ENCODE measurements at places on chromosomes 6 and 20.

DNA sequence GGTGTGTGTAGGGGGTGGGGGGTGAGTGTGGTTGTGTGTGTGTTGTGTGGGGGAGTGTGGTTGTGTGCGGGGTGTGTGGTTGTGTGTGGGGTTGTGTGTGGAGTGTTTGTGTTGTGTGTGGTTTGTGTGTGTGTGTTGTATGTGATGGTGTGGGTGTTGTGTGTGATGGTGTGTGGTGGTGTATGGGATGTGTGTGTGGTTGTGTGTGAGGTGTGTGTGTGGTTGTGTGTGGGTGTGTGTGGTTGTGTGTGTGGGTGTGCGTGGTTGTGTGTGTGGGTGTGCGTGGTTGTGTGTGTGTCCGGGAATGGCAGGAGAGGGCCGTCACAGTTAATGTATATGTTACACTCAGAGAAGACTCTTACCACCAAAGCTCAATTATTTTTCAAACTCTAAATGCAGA, 79.8 kb downstream of the TBXT start:
- DNase-seq = no peak

- DNase-seq = no peak
These were observed 113.6 kb upstream of the ID4 start for GRCh38 chr6:19723545-19723944.

DNA sequence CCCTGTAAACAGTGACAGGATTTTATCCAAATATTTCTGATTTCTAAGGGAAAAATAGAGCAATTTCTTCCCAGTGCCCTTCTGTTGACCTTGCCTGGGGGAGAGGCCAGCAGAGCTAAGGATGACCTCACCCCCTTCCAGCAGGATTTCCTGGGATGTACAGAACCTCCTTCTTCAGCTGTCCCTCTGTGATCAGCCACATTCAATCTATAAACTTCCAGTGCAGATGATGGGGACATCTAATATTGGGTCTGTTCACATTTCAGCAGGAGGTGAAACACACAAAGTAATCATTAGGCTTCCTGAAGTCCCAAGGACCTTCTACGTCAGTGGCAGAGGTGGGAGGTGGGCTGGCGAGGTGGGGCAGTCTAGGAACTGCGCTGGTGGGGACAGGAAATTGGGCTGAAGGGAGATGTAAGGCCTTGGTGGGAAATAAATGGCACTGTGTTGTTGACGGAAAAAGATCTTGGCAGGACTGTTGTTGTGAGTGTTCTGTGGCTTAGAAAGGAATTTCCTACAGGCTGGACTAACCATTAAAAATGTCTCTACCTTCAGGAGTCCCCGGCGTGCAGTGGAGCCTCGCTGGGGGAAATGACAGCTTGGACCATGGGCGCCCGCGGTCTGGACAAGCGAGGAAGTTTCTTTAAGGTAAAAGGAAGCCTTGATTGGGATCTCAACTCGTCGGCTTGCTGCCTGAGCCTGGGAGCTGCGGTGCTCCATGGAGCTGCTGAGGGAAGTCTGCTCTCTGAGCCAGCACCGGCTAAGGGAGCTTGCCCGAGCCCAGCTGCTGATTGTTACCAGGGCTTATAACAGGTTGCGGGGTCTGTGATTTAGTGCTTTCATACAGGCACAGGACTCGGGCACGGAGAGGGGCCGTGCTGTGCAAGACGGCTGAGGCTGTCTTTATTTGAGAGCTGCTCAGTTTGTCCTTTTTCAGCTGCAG, 127.9 kb upstream of the NAA20 start:
- peak; percentile 64 for DNase-seq

- DNase-seq = no peak
These were observed 2.2 kb downstream of the ADISSP start for GRCh38 chr20:3765171-3765882.

DNA sequence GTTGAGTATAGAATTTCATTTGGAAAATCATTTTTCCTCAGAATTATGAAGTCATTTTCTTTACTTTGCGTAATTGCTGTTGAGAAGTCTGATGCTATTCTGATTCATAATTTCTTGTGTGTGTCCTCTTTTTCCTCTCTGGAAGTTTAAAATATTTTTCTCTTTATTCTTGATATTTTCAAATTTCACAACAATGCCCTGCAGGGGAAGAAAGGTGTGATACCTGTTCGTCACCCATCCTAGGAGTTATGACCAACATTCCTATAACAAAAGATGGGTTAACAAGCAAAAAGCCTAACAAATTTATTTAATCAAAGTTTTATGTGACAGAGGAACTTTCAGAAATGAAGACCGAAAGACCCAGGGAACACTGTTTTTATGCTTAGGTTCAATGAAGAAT, 171.5 kb upstream of the AKIRIN2 start:
- DNase-seq = no peak

DNA sequence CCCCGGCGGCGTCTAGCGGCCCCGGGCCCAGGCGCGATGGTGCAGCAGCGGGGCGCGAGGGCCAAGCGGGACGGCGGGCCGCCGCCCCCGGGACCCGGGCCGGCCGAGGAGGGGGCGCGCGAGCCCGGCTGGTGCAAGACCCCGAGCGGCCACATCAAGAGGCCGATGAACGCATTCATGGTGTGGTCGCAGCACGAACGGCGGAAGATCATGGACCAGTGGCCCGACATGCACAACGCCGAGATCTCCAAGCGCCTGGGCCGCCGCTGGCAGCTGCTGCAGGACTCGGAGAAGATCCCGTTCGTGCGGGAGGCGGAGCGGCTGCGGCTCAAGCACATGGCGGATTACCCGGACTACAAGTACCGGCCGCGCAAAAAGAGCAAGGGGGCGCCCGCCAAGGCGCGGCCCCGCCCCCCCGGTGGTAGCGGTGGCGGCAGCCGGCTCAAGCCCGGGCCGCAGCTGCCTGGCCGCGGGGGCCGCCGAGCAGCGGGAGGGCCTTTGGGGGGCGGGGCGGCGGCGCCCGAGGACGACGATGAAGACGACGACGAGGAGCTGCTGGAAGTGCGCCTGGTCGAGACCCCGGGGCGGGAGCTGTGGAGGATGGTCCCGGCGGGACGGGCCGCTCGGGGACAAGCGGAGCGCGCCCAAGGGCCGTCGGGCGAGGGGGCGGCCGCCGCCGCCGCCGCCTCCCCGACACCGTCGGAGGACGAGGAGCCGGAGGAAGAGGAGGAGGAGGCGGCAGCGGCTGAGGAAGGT, 715 bp downstream of the SOX12 start:
- peak; percentile 70 for DNase-seq

- DNase-seq = no peak
These were observed 104.0 kb downstream of the ARHGAP18 start for GRCh38 chr6:129605967-129606366.

DNA sequence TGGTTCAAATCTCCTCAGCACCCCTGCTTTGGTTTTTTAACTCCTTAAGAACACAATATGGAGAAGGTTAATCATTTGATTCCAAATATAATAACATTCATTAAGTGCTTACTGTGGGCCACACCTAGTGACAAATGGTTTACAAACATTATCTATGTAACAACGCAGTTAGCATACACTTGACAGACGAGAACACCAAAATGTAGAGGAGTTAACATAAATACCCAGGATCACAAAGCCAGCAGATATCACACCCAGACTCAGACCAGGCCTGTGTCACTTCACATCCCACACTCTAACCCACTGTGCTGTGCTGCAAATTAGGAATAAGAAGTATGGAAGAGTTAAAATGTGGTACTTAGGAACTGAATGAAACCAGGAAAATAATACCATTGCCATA, 82.9 kb downstream of the AGPAT4 start:
- DNase-seq = no peak

GRCh38 chr6:125219361-125219895, 65.9 kb downstream of the TPD52L1 start:
- DNase-seq = no peak

GRCh38 chr6:45987856-45988255, 27.8 kb downstream of the CLIC5 start:
- DNase-seq = no peak

DNA sequence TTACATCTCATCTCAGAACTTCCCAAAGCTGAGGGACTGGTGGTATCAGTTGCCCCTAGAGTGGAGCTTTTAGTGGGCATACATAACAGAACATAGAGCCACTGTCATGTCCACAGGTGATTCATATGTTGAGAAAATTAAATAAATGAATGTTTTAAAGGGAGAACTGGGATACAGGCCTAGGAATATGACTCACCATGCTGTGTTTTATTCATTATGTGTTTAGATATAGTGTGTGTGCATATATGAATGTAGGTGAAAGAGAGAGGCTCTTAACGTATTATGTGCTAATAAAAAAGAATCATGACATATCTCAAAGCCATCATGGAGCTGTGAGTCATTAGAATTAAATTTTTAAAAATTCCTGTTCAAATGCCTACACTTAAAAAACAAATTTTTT, 332.2 kb upstream of the RSPO3 start:
- no peak for DNase-seq

DNA sequence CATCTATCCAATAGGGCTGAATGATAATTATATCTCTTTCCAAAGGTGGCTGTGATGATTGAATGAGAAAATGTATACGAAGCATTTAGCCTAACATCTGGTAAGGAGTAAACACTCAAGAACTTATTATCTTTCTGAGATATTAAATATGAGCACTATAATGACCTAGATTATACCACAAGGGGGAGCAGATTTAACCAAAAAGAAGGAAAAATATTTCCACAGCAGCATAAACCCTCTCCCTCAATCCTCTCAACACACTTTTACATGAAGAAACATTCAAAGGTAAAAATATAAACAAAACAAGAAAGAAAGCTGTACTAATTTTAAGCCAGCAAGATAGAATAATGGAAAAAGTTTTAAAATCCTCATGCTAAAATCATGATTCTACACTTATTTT, 68.4 kb downstream of the SHPRH start:
- no peak for DNase-seq

GRCh38 chr20:24651171-24651975, 181.9 kb downstream of the SYNDIG1 start:
- DNase-seq = no peak

GRCh38 chr6:42001506-42001905, 48.8 kb upstream of the TAF8 start:
- DNase-seq = no peak

DNA sequence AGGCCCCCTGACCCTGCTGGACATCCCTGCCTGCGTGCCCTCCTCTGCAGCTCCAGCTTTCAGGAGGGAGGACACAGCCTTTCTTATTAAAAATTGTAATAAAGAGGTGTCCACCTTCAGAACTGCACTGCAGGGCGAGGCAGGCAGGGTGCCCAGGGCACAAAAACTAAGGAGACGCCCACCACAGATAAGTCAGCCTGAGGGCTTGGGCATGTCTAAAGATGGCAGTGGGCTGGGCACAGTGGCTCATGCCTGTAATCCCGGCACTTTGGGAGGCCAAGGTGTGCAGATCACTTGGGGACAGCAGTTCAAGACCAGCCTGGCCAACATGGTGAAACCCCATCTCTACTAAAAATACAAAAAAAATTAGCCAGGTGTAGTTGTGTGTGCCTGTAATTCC, 7.0 kb upstream of the C20orf144 start:
- no peak for DNase-seq

- no peak for DNase-seq
These were observed 68.6 kb downstream of the TENT5A start for GRCh38 chr6:81683912-81684311.

- DNase-seq = no peak
These were observed 61.6 kb downstream of the SNAP25 start for GRCh38 chr20:10280018-10280908.

- DNase-seq = peak; percentile 45
These were observed 19.8 kb upstream of the MAP1LC3A start for GRCh38 chr20:34538671-34539123.

- no peak for DNase-seq
These were observed 27.8 kb downstream of the PAQR8 start for GRCh38 chr6:52389626-52390360.

- DNase-seq = no peak
These were observed 23.4 kb downstream of the THBS2 start for GRCh38 chr6:169230322-169230665.

Measured in globus pallidus (tissue), 1 donor.